ENCODE measurements at places on chromosomes 6 and 20.
A peak's percentile ranks its signal among the peaks of the same experiment; 100 is the strongest.

DNA sequence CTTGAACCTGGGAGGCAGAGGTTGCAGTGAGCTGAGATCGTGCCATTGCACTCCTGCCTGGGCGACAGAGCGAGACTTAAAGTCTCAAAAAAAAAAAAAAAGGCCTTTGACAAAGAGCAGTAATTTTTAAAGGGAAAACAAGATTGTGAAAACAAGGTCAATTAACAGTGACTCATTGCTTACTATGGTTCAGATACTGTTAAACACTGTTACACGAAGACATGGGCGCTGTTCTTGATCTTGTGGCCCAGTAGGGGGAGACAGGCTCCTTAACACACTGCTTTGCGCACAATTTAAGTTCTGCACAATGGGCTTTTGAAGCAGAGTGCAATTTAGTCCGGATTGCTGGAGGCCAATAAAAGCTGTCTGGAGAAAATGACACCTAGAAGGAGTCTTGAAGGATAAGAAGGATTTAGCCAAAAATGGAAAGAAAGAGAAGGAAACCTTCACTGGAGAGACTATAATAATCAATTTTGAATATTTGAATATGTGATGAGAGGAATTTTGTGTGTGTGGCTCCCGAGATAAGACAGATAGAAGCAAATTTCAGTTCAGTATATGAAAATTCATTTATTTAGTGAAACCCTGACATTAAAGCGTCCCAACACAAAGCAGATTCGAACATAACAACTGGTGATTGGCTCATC is 6.0 kb upstream of the LATS1 start:
- DNase-seq, result peak; percentile 46

DNA sequence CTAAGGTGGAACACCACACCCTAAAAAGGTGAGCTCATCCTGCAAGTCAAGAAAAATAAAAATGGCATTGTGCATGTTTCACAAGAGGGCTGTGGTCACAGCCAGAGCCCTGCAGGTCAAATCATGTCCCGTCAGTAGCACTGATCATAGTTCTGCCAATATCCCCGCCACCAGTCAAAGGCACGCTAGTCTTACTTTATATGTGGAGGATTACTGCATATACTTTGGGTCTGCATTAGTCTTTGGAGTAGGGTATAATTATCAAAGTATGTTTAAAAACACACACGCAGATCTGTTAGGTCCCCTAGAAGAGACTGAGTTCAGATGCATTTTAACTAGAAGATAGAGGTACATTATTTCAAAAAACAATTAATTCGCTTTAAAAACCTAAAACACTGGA is 1.8 kb downstream of the PERP start:
- DNase-seq, result peak; percentile 59

GRCh38 chr6:18663011-18663410 is 275.9 kb downstream of the RNF144B start:
- DNase-seq, result no peak

DNA sequence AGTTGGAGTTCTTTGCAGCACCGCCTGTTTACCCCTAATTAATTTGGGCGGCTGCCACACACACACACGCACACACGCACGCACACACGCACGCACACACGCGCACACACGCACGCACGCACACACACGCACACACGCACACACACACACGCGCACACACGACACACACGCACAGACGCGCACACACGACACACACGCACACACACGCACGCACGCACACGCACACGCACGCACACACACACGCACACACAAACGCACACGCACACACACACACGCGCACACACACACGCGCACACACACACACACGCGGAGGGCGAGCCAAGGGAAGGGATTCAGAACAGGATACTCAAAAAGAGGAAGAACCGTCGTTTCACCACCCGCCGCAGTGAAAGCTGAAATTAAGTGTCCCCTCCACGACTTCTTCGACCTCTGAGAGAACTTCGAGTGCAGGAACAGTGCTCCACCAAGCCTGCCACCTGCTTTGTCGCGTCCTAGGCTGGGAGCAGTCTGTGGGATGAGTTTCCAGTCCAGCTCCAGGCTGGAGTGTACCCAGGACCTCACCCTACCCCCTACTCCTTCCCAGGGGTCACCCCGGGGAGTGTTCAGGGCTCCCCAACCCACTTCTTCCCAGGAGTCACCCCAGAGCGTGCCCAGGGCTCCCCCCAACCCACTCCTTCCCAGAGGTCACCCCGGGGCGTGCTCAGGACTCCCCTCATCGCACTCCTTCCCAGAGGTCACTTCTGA is 1.1 kb downstream of the RNASET2 start:
- peak; percentile 63 for DNase-seq

DNA sequence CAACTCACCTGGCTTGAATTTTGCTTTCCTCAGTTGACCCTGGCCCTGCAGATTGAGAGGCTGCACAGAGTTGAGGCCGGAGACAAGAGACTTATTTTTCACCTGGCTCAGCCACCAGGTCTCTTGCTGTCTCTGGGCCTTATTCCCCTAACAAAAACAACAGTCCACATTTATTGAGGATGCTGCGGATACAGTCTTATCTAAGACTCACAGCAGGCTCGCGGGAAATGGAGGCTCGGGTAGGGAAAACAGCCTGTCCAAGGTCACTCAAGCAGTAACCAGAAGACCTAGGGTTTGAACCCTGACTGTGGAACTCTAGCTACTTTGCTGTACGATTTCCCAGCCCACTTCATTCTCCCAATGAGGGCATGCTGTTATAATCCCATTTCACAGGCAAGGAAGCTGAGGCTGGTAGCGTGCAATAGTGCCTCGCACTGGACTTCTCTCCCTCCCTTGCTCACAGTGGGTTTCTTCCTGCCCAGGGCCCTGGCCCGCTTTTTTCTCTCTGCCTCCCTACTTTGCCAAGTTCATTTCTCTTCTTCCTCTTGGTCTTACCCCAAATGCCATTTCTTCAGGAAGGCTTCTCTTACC is 57.7 kb downstream of the RBM38 start:
- no peak for DNase-seq

- DNase-seq, result no peak
Measured at GRCh38 chr6:53282741-53283140, 66.0 kb downstream of the ELOVL5 start.

- no peak for DNase-seq
Measured at GRCh38 chr20:49677777-49678758, 35.6 kb downstream of the B4GALT5 start.

- no peak for DNase-seq
Measured at GRCh38 chr6:87722540-87723169, 20.6 kb upstream of the AKIRIN2 start.

DNA sequence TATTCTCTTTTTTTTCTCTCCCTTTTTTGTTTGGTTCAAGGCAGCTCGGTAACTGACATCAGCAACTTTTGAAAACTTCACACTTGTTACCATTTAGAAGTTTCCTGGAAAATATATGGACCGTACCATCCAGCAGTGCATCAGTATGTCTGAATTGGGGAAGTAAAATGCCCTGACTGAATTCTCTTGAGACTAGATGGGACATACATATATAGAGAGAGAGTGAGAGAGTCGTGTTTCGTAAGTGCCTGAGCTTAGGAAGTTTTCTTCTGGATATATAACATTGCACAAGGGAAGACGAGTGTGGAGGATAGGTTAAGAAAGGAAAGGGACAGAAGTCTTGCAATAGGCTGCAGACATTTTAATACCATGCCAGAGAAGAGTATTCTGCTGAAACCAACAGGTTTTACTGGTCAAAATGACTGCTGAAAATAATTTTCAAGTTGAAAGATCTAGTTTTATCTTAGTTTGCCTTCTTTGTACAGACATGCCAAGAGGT is 10.6 kb downstream of the HEY2 start:
- DNase-seq, result no peak

- no peak for DNase-seq
Measured at GRCh38 chr6:156971153-156971885, 194.1 kb downstream of the ARID1B start.

GRCh38 chr6:106510090-106510970 is 119.0 kb downstream of the RTN4IP1 start:
- DNase-seq, result peak; percentile 30

- no peak for DNase-seq
Measured at GRCh38 chr6:82959385-82959941, 106.2 kb downstream of the UBE3D start.

GRCh38 chr6:331622-332521 is 39.6 kb downstream of the DUSP22 start:
- no peak for DNase-seq

DNA sequence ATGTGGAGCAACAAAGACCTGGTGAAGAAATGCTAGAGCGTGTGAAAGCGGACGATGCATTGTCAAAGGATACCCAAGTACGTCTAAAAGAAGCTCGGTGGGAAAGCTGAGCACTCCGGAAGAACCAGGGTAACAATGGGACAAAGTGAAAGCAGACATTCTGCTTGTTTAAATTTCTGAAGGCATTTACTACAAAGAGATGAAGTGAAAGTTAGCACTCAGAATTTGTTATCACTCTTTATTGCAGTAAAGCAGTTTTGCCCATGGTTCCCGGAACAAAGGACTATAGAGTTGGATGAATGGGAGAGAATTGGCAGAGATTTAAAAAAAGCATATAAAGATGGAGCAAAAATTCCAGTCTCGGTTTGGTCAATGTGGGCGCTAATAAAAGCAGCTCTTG is 12.8 kb upstream of the IRAK1BP1 start:
- DNase-seq, result no peak

- DNase-seq, result no peak
Measured at GRCh38 chr20:792248-792647, 23.9 kb upstream of the SLC52A3 start.

GRCh38 chr6:96301023-96301422 is 220.6 kb upstream of the UFL1 start:
- DNase-seq, result no peak

GRCh38 chr6:162683135-162683534 is 44.4 kb downstream of the PRKN start:
- no peak for DNase-seq

- DNase-seq, result no peak
Measured at GRCh38 chr20:45336530-45337366, 11.5 kb downstream of the SDC4 start.

- peak; percentile 86 for DNase-seq
Measured at GRCh38 chr6:69866770-69867638, 648 bp downstream of the COL19A1 start.

GRCh38 chr20:60327971-60328660 is 369.9 kb downstream of the CDH26 start:
- no peak for DNase-seq

DNA sequence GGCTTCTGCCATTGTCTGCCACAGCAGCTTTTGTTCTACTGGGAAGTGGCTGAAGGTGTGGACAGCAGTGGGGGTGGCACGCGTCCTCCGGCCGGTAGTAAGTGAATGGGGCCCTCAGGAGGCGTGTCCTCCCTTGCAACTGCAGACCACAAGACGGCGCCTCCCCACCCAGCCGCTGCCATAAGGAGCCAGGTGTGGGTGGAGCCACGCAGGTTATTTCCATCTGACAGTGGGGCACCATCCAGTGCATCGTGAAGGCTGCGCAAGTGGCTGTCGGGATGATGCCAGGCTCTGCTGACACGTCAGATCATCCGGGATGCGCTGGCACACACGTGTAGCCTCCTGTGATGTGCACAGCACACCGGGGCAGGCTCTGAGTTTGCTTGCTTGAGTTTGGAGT is 379.7 kb downstream of the CDH4 start:
- DNase-seq, result no peak

- no peak for DNase-seq
Measured at GRCh38 chr20:53623134-53623453, 29.5 kb upstream of the ZNF217 start.

GRCh38 chr6:111710439-111710838 is 104.8 kb upstream of the TRAF3IP2 start:
- DNase-seq, result peak; percentile 58

DNA sequence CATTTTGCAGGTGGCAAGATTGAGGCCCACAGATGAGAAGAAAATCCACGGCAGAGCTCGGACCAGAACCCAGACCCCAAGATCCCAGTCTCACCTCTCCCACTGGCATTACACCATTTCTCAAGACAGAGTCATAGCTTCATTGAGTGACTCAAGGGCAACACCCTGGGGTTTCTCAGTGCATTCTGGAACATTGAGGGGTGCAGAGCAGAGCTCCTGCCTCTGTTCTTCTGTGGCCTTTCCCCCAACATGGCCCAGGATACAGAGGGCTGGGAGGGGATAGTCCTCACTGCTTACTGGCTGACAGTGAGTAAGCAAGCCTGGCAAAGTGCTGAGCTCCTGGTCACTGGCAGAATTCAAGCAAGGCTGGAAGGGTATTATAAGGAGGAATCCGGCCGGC is 74.0 kb downstream of the MDGA1 start:
- DNase-seq, result no peak

- DNase-seq, result no peak
Measured at GRCh38 chr6:41167173-41167963, 4.5 kb upstream of the TREM2 start.

DNA sequence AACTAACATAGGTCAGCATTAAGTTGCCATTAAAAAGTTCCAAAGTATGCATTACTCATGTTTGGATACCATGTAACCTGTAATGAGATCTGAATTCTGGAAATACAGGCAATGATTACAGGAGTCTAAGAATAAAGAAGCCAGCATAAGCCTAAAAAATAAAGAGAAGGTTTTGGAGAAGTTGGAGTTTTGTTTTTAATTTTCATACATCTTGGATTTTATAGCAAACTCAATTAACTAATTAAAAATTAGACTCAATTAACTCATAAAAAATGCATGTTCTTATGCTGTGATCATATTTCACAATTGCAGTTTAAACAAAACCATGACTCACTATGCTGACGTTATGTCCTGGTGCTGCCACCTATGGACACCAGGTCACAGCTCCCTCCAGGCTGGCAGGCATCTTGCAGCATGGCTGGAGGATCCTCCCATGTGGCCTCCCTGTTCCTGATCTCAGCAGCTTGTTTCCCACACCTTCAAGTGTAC is 648.8 kb upstream of the AGPAT4 start:
- DNase-seq, result peak; percentile 74

GRCh38 chr6:31541059-31541657 is 645 bp downstream of the DDX39B start:
- DNase-seq, result peak; percentile 69

GRCh38 chr6:30871592-30872183 is 12.6 kb upstream of the DDR1 start:
- DNase-seq, result no peak

DNA sequence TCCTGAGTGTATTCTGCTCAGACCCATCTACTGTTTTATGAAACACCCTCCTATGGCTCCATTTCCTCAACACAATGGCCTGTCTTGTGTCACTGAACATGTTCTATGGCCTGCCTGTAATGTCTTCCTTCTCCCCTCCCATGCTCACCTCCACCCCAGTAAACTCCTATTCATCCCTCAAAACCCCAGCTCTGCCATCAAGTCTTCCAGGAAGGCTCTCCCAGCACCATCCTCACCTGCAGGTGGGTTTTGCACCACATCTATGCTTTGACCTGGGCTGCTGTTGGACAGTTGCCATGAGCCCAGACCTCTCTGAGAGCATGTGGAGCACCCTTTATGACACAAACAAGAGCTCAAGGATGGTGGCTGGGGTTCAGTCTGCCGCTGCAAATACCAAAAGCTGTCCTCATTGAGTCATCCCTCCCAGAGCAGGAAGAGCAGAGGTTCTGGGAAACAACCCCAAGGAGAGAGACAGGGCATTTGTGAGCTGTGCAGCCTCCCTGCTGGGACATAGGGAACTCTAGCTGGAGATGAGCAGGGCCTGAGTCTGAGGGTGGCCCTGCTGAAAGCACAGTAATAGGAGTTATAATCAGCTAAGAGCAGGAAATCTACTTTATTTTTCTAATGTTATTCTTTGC is 93.8 kb upstream of the CD93 start:
- DNase-seq, result no peak

Measured in NCI-H526 (cell line).